ENCODE measurements at places on chromosomes 7 and 10. TPM values are rescaled to one million over a fixed set of nuclear protein-coding genes. Genes with fewer than 3 reads are reported as not detected.

The BBIP1 gene
- 56.4 TPM for polyA plus RNA-seq

DNA sequence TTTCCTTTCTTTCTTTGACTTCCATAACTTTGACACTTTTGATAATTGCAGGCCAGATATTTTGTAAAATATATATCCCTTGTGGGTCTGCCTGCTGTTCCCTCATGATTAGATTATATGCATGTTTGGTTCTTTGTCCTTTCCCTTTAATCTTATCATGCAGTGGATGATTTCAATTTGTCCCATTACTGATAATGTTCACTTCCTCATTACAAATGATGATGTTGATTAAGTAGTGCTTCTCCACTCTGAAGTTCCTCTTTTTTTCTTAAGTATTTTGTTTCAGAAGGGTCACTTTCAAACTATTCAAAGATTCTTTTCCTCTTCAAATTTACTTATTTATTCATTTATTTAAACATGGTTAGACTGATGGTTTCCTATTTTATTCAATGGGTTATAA lies 898.1 kb downstream of the XPNPEP1 start:
- no peak for DNase-seq

The ZPBP gene
- 0.44 TPM for polyA plus RNA-seq

The SPDYE18 gene
- polyA plus RNA-seq, result 0.64 TPM

- DNase-seq, result no peak
Observed at GRCh38 chr7:27775782-27776181, 35.8 kb downstream of the TAX1BP1 start.

The ACSM6 gene
- polyA plus RNA-seq, result 0.12 TPM

The PRF1 gene
- polyA plus RNA-seq, result 0.82 TPM

- DNase-seq, result no peak
Observed at GRCh38 chr7:124938128-124938527, 8.5 kb upstream of the POT1 start.

The SEMA3D gene
- polyA plus RNA-seq, result 43.1 TPM

DNA sequence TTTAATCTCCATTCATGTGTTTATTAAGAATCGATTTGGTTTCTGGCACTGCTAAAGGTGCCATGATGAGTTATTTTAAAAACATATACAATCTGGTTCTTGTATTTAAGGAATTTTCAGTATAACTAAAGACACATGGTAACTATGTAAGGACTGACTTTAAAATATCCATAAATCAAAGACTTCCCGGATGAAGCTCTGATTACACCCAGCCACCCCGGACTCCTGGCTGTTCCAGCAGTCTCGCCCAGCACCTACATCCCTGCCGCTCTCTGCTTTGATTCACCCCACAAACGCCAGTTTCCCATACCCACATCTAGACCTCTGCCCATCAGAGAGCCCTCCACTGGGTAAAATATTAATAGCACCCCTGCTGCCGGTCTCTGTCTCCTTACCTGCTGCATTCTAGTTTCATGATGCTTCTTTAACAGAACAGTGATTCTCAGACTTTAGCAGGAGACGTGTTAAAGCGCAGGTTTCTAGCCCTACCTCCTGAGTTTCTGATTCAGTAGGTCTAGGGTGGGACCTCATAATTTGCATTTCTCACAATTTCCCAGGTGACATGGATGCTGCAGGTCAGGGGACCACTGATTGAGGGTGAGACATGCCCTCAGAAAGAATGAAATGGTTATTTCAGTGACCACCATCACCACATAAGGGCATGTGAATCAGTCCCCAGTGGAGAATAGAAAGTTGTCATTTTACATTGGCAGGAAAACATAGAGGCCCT lies 185.7 kb downstream of the KIAA1217 start:
- DNase-seq, result no peak

The PNLIPRP3 gene
- not detected for polyA plus RNA-seq
